ENCODE measurements at places on chromosomes 1 and 21.

GRCh38 chr1:67294836-67295617, 12.6 kb upstream of the IL12RB2 start:
- no peak for DNase-seq

DNA sequence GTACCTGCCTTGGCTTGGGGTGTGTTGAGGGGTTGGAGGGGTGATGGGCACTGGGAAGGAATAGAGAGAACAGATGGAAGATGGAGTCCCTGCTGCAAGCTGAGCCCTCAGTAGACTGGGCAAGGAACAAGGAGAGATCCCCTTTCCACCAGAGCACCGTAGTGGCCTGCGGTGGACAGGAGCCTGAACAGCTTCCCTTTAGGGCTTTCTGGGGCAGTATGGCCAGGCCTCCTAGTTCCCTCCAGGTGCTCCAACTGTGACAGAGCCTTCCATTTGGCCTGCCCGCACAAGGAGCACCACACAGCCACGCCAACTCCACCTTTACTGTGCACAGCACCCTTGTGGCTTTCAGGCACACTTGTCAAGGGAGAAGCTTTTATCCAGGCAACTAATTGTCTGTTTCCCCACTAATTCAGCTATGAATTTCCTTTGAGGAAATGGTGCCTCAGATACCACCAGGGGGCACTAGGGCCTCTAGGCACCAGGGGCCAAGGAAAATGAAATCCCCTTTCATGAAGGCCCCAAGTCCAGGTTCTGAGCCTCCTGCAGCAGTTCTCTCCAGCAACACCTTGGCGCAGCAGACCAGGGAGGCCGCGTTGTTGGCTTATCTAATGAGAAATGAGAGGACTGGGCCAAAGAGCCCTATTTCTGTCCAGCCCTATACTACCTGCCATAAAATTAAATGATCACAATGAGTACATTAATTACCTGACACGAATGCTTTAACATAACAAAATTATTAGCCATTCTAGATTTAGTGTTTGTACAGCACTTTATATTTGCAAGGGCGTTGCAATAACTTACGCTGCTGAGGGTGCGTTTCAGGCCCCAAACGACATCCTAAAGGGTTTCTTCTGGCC, 23.1 kb upstream of the ERI3 start:
- no peak for DNase-seq

DNA sequence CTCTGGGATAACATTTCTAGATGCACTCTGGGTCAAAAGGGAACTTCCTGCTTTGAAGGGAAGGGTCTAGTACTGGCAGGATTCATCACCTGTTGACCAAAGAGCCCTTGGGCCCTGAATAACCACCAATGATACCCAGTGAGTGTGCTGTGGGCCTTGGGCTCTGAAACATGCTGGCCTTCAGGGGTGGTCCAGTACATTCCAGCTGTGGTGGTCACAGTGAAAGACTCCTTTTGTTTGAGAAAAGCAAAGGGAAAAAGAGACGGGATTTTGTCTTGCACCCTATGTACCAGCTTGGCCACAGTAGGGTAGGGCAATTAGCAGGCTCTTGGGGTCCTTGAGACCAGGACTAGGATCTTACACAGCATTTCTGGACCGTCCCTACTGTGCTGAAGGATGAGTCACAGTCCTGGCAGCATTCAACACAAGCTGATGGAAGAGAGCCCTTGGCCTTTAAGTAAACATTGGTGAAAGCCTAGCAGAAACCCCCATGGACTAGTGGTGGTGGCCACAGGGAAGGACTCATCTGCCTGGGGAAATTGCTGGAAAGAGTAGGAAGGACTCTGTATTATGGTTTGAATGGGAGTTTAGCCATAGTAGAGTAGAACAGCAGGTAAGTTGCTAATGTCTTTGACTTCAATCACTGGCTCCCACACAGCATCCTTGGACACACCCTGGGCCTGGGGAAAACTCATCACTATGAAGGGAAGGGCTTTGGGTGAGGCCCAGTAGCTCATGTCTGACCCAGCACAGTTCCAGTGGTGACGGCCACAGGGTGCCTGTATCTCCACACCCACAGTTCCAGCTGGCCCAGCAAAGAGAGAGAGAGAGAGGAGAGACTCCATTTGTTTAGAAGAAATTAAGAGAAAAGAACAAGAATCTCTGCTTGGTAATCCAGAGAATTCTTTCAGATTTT, 87.5 kb downstream of the COL24A1 start:
- no peak for DNase-seq

- DNase-seq, result peak; percentile 42
Measured at GRCh38 chr1:230424391-230425251, 1.5 kb downstream of the PGBD5 start.

DNA sequence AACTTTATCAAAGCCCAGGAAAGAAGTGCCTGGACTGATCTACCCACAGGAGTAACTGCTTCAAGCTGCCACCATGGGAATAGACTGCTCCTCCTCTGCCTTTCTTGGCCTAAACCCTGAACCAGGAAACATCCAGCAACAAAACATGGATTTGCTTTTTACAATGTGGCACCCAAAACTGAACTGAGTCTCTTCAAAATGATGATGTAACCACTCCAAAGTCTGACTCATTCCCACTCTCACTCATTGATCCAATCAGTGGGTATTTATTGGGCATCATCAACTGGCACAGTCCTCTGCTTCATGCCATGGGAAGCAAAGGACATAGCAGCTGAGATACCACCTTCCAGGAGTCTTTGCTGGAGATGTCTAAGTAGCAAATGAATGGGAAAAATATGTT, 23.5 kb downstream of the CYP4A22 start:
- DNase-seq, result no peak

- no peak for DNase-seq
Measured at GRCh38 chr1:80457409-80457808, 1343.3 kb upstream of the ADGRL2 start.

DNA sequence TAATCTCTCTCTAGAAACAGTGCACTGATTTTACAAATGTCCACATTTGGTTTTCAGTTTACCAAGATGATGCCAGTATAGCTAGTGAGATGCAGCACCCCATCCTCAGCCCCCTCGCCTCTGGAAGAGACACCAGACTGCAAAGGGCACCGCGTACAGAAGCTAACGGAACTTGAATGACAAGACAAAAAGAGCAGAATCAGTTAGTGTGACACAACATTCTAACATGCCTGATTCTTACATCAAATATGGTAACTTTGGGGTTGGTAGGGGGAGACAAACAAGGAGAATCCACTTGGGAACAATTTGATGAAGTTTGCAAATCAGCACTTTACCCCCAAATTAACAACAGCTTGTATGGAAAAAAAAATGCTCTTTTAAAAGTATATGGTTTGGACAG, 4.1 kb upstream of the MAGOH start:
- peak; percentile 4 for DNase-seq

DNA sequence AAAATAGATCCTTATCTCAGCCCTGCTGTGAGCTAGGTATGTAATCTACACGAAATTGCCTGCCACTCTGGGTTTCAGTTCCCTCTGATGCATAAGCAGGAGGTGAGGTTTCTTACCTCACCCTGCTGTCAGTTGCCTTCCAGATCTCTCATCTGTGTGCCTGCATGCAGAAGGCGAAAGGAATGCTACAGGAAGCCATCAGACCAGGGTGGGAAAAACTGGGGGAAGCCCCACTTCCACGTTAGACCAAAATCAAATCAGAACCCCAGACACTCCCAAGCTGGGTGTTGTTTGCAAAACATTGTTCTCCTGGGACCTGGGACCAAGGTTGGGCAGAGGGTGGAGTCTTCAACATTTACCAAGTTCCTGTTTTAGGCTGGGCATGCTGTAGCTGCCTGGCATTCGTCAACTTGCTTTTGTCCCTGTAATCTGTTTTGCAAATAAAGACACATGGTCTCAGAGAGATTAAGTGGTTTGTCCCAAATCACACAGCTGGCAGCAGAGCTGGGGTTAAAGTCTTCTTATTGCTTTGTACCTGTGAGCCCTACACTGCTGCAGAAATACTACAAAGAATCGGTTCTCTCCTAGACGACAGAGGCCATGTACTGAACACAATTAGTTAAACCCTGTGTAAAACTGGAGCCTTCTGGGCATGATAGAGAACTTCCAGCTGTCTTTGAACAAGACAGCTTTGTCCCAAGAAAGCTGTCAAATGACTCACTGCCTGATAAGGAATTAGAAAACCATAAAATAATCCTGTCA, 389.7 kb upstream of the RUNX1 start:
- DNase-seq, result no peak

GRCh38 chr1:93728480-93729131, 47.0 kb upstream of the BCAR3 start:
- no peak for DNase-seq

DNA sequence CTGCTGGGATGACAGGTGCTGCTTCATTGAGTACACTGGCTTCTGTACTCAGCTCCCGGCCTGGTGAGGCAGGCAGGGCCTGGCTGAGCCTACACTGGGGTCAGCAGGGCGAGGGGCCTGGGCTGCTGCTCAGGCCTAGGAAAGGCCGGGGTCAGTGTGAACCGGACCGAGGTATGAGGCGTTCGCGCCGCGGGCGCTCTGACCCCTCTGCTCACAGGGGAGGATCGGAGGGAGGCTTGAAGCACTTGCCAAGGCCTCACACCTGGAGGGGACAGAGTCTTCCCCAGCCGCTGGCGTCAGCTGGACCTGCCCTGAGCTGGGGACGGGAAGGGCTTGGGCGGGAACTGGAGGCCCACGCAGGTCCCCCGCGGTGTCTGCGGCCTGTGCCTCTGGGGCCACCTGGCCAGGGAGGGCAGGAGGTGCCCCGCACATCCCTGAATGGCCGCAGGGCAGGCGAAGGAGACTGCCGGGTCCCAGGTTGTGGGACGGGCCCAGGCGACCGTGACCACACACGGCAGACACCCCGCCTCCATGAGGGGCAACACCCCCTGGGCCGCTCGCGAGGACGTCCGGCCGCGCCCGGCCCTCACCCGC, 466 bp downstream of the PEX10 start:
- DNase-seq, result no peak

GRCh38 chr1:243921111-243921510, 71.1 kb upstream of the AKT3 start:
- no peak for DNase-seq

GRCh38 chr1:67171574-67171955, 5.3 kb downstream of the IL23R start:
- DNase-seq, result no peak

DNA sequence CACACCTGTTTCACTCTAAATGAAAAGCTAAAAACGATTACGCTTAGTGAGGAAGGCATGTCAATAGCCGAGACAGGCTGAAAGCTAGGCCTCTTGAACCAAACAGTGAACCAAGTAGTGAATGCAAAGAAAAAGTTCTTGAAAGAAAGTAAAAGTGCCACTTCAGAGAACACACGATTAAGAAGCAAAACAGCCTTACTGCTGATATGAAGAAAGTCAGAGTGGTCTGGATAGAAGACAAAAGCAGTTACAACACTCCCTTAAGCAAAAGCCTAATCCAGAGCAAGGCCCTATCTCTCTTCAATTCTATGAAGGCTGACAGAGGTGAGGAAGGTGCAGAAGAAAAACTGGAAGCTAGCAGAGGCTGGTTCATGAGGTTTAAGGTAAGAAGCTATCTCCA, 130.7 kb downstream of the SIPA1L2 start:
- DNase-seq, result no peak

DNA sequence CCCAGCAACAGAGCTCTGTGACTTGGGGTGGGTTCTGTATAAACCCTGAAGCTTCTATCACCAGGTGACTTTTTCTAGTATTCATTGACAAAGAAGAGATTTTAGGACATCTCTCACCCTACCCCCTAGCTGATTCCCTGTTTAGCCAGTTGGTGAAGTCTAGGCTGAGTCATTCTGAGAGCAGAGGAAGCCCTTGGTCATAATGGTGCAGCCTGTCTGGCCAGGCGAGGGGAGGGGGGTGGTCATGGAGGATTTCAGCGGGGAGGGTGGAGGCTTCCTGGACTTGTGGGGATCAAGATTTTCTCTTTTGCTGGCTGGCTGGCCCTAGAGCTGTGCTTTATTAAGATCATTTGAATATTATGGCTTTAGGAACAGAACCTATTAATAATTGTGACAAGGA, 262.6 kb downstream of the CAMTA1 start:
- DNase-seq, result no peak

DNA sequence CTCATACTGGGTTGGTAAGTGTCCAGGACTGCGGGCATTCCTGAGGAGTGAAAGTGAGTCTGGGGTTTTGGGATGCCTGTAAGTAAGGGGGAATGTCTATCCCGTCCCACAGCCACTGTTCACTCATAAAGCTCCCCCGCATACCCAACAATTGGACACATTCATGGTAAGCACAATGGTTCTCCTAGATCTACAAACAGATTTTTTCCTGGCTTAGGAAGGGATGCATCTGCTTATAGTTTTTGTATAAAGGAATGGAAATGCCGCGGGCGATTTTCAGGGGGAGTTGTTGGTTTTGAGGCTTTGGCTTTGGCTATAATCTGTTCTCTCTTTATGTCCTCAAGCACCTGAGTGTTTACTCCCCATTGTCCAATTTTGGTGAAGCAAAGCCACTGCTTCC, 7.1 kb downstream of the ERVH48-1 start:
- DNase-seq, result no peak

DNA sequence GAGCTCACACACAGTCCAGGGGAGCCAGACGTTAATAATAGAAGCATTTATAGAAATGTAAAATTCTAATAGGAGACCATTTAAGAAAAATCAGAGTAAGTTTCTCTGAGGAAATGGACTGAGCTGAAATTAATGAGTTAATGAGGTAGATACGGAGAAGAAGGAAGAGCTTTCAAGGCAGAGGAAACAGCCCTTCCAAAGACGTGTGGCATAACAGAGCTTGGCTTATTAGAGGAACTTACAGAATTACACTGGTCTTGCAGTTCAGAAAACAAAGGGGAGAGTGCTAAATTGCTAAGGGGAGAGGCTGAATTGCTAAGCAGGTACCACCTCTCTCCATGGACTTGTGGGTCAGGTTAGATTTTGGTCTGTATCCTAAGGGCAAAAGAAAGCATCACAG, 8.2 kb upstream of the PIGK start:
- no peak for DNase-seq

DNA sequence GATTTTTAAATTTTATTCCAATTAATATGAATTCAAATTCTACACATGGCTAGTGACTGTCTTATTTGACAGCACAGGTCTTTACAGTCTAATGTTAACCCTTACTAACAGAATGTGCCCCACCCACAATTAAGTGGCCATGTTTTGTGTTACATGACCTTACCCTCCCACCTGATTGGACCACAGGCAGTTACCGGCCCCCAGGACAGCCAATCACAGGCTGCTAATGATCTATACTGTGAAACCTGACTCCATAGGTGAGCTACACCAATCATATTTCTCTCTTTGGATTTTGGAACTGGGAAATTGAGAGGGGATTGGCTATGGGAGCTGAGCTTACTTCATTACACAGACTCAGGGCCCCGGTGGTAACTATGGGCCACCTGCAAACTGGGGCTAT, 27.5 kb downstream of the ZP4 start:
- DNase-seq, result peak; percentile 34

GRCh38 chr21:41152147-41152546, 15.8 kb upstream of the BACE2 start:
- no peak for DNase-seq

GRCh38 chr1:163922743-163923201, 601.0 kb downstream of the NUF2 start:
- no peak for DNase-seq

DNA sequence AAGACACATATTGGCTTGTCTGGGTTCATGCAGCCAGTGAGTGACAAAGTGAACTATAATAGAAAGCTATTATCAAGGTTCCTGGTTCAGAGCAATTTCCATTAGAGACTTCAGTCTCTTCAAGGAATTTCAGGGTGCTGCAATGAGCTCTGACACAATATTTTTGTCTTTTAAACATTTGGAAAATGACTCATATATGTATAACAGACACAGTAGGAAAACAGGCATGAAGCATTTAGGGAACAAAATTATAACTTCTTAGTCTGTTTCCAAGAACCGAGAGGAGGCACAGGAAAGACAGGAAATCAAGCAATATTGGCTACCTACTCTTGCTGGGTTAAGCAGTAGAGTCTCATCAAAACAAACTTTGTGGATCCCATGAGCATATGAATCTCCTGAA, 170.4 kb downstream of the PTPRC start:
- no peak for DNase-seq
